Stimulated activated CD8-positive, alpha-beta memory T cell treated with anti-CD3 and anti-CD28 coated beads, Interleukin-7, amount 100 ng/mL, for 24 hours (primary cell): ENCODE measurements at places on chromosomes 16 and 17.

- DNase-seq = no peak
Observed at GRCh38 chr16:89476811-89477261, 13.5 kb downstream of the ANKRD11 start.

GRCh38 chr16:80164966-80165550, 375.7 kb upstream of the DYNLRB2 start:
- no peak for DNase-seq

DNA sequence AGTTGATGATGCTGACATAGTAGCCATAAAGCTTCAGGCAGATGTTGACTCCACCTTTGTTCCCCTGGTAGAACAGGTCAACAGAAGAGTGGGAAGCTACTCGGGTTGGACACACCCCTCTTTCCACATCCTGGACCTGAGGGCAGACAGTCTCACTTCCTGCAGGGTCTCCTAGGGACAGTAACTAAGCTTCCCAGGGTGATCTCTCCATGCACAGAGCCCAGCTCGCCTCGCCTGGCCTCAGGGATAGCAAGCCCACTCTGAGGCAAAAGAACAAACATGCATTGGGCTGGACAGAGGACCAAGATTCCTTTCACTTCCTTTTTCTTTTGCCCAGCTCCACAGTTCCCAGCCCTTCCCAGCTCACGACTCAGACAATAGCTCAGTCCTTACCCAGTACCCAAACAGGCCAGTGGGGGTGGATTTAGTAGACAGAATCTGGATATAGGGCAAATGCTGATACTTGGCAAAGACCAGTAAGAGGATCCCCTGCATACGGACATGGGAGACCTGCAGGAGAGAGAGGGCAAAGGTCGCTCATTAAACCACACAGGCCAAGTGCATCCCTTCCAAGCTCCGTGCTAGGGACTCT, 7.0 kb downstream of the INPP5K start:
- no peak for DNase-seq

- DNase-seq = no peak
Observed at GRCh38 chr16:87459027-87459426, 33.8 kb downstream of the ZCCHC14 start.

- DNase-seq = no peak
Observed at GRCh38 chr16:68146585-68146984, 61.4 kb downstream of the NFATC3 start.

GRCh38 chr16:81180578-81180977, 57.9 kb upstream of the BCO1 start:
- no peak for DNase-seq

GRCh38 chr17:5122586-5123342, 6.9 kb downstream of the USP6 start:
- DNase-seq = no peak

DNA sequence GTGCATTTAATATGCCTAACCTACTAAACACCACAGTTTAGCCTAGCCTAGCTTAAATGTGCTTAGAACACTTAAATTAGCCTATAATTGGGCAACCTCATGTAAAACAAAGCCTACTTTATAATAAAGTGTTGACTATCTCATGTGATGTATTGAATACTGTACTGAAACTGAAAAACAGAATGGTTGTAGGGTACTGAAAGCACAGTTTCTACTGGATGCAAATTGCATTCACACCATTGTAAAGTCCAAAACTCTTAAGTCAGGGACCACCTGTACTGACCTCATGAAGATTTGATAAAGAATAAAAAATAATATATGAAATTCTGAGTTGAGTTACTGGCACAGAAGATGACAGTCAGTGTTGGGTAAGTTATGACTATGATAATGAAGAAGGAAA, 625.4 kb upstream of the SOX9 start:
- DNase-seq = no peak

- DNase-seq = no peak
Observed at GRCh38 chr16:4859190-4859899, 12.1 kb downstream of the UBN1 start.

GRCh38 chr16:87048730-87049115, 268.5 kb downstream of the C16orf95 start:
- DNase-seq = no peak

DNA sequence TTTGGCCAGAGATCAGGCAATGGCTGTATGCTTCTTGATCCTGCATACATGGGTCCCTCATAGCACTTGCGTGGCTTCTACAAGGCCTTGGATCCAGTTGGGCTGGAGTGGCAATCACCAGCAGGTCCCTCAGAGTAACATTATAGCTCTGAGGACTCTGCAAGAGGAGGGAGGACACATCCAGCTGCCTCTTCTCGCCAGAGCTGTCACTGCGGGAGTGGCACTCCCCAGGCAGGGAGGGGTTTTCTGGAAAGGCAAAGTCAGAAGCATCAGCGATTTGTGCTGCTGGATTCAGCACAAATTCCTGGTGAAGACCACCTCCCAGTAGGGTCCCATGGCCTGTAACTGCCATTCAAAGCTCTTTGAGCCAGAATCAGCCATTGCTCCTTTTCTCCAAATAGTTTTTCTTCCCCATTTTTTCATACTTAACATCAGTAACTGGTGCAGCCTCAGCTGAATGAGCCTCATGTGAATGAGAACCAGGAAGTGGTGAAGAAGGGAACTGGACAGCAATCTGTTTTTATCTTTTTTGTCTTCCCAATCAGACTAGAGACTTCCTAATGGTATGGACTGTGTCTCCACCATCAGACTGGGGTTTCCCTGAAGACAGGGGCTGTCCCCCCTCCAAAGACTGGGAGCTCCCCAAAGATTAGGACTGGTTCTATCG, 40.6 kb upstream of the HOXB13 start:
- DNase-seq = no peak

DNA sequence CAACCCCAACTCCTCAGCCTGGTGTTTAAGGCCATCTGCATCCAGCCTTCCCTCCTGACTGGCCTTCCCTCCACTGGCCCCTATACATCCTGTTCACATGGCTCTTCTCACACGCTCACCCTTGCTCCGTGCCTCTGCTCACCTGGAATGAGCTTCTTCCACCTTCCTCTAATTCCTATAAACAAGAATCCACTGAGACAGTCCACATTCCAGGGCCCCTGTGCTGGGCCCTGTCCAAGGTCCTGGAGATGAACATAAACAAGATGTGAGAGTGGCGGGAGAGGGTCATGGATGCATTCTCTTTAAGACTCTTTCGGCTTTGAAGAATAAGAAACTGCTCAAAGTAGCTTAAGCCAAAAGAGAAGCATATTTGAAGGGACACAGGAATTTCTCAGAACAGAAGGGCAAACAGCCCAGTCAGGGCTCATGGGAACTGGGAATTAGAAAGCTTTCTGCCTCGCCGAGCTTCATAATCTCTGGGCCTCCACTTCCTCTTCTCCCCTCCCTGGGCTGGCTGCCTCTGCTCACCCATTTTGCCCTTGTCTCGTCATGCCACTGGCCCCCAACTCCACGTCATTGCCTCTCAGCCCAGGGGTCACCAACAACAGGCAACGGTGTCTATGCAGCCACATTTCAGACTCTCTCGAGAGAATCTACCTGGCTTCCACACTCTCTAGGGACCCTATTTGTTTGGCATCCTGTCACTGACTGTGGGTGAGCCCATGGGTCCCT, 13.5 kb downstream of the SPPL2C start:
- DNase-seq = no peak

- no peak for DNase-seq
Observed at GRCh38 chr17:18040261-18040858, 1.2 kb downstream of the GID4 start.

DNA sequence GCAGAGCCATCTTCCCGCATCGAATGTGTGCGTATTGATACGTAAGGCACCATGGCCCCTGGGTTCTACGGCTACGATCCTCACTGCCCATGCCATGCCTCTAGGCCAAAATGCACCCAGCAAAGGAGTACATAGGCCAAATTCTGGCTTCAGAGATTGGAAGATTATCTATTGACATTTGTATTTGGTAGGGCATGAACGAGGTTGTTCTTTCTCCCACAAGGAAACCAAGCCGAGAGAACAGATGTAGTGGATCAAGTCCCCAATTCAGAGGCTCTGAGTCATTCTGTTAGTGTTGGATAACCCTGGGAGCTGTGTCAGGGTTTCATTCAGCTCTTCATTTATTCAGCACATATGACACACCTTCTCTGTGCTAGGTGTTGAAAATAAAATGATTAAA, 36.5 kb downstream of the HOXB1 start:
- no peak for DNase-seq

DNA sequence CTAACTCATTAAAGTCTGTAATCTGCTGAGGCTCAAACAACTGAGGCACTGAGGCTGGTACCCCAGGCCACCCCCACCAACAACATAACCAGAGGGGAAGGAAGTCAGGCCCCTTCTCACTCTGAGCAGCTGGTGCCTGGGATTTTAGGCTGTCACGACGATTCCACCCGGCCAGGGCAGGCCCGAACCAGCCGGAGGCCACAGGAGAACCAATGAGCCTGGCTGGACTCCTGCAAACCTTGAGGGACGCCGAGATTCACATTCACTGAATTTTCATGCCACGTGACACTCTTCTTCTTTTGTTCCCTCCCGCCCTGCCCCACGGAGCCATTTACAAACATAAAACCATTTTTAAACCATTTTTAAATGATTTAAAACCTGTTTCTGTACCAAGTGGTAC, 48.1 kb downstream of the RPH3AL start:
- no peak for DNase-seq

GRCh38 chr16:89317101-89317671, 99.7 kb downstream of the ZNF778 start:
- no peak for DNase-seq

- DNase-seq = no peak
Observed at GRCh38 chr17:27603880-27604794, 26.9 kb upstream of the LGALS9 start.

- no peak for DNase-seq
Observed at GRCh38 chr16:85376292-85377095, 236.6 kb upstream of the GSE1 start.

GRCh38 chr17:50527949-50528474, 4.5 kb upstream of the EPN3 start:
- no peak for DNase-seq

DNA sequence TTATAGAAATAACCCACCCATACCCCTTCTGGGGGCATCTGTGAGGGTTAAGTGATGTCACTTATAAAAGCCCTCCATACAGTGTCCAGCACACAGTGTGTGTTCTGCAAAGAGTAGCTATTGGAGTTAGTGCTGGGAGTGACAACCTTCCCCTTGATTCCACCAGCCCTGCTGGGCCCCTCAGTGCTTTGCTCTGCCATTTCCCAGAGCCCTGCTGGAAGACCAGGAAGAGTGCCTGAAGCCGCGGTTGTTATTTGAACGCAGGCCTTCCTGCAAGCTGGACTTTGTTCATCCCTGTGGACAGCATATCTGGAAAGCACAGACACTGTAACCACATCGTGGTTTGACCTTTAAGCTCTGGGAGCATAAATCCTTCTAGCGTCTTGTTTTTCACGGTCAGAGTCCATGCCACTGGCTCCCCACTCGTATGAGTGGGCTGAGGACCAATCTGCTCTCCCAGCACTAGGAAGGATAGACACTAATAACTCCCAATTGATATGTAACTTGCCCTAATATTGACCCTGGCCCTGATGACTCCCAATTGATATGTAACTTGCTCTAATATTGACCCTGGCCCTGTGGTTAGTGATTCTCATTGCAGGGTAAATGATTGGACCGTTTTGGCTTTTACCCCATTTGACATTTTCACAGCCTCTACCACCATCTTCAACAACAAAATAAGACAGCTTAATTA, 297.1 kb upstream of the MAF start:
- DNase-seq = no peak
